AG08395 (cell line): ENCODE measurements at places on chromosomes 12 and 14.
A peak's percentile ranks its signal among the peaks of the same experiment; 100 is the strongest.

GRCh38 chr14:75619548-75619947 is 41.1 kb downstream of the ERG28 start:
- DNase-seq = no peak

DNA sequence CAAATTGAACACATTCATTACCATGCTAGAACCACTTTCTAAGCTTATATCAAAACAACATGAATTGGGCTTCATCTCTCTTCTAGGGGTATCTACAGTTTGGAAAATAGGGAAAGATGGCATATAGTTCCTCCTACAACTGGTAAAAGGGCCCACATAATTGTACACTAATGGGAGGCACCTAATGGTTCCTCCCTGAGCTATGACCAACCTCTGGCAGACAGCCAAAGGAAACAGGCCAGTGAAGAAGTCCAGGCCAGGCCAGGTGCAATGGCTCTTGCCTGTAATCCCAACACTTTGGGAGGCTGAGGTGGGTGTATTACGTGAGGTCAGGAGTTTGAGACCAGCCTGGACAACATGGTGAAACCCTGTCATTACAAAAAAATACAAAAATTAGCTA is 23.2 kb upstream of the APOF start:
- DNase-seq = no peak

DNA sequence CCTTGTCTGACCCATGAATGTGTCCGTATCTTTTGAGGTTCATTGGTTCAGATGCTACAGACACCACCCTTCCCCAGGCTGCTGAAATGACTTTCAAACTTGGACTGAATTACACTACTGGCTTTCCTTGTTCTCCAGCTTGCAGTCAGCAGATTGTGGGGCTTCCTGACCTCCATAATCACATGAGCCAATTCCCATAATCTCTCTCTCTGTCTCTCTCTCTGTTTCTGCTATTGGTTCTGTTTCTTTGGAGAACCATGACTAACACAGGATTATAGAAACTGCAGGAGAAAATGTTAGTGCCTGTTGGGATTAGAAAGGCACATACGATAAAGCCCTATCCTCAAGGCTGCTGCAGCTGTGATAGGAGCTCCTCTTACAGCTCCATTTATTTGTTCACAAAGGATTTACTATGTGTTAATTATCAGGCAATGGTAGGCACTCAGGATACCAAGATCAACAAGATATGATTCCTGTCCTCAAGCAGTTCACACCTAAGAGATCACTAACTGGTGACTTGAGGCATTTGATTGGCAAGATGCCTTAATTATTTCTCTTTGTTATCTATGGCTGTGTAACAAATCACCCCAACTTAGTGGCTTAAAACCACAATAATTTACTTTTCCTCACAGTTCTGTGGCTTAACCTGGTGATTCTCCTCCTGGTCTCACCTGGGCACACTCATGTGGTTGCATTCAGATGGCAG is 10.2 kb upstream of the NYNRIN start:
- no peak for DNase-seq

DNA sequence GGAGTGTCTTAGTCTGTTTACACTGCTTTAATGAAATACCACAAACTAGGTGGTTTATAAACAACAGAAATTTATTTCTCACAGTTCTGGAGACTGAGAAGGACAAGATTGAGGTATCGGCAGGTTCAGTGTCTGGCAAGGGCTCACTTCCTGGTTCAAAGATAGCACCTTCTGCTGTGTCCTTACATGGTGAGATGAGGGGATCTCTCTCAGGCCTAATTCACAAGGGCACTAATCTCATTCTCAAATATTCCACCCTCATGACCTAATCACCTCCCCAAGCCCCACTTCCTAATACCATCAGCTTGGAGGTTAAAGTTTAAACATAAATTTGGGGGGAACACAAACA is 35.0 kb upstream of the PLEK2 start:
- no peak for DNase-seq

DNA sequence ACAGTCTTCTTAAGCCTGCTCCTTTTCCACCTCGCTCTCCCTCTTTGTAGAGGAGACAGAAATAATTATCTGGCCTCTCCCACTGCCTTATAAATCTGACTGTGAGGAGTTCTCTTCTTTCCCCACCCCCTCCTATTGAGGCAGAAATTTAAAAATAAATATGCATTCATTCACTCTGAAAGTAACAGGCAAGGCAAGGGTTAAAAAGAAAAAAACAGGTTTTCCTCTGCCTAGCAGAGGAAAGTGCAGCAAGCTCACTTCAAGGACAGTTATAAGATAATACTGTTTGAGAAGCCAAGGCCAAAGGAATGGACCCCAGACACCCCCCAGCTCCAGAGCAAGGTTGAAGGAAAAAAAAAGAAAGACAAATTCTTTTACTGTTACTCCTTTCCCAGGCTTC is 56.3 kb downstream of the DHRS2 start:
- no peak for DNase-seq

DNA sequence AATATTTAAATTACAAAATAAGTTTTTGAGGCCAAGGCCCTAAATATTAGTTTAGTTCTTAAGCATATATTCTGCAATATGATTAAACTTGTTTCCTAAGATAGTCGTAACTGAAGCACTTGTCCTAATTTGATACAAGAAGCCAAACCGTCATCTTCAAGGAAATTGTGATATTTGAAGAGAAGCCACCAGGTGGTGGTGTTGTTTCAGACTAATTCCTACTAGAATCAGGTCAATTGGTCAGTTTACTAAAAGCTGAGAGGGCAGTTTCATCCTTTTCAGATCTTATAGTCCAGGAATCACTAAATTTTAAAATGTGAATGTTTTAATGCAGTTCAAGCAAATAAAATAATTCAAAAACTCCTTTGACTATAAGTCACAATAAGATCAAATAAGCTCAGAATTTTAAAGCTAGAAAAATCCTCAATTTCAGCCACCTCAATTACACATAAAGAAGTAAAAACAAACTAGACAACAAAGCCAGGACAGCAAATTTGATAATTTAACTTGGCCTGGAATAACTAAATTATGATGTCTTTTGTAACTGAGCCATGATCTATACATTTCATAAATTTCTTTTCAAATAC is 7.1 kb upstream of the ARL1 start:
- peak; percentile 61 for DNase-seq

GRCh38 chr14:22883173-22883976 is at the start of gene REM2:
Gene REM2, plus strand, starts transcription at chr14:22883222. Its CDS starts 66 bp downstream, at chr14:22883288.
- DNase-seq = no peak

DNA sequence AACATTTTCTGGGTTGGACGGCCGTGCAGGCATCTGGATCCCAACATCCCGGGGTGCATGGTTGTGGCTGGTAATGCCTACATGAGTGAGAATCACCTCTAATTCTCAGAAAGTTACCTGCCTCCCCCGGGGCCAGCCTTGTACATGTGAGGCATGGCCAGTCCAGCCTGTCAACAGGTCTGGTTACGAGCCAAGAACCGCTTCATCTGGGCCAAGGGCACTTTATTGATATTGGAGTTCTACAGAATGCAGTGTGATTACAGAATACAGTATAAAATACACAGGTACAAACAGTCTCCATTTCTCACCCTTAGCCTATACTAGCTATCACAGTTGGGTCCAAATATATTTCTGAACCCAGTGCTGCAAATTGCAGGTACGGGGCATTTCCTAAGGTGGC is 84.9 kb upstream of the EVL start:
- no peak for DNase-seq

- no peak for DNase-seq
Observed at GRCh38 chr12:31315044-31315715, 10.8 kb downstream of the SINHCAF start.

DNA sequence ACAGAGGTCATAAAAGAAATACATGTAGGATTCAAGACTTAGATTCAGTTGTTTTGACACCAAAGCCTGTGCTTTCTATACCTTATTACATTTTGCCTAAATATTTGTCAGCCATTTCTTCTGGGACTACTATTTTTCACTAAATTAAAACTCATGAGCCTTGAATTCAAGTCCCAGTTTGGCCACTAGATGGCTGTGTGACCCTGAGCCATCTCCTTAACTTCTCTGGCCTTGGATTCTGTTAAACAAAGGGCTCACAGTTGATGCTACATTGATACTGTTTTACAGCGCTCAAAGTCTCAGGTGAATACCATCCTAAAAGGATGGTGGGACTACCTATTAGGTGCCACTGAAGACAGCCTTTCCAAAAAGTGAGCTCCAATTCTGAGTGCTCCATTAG is 39.6 kb upstream of the CCDC198 start:
- DNase-seq = peak; percentile 12

DNA sequence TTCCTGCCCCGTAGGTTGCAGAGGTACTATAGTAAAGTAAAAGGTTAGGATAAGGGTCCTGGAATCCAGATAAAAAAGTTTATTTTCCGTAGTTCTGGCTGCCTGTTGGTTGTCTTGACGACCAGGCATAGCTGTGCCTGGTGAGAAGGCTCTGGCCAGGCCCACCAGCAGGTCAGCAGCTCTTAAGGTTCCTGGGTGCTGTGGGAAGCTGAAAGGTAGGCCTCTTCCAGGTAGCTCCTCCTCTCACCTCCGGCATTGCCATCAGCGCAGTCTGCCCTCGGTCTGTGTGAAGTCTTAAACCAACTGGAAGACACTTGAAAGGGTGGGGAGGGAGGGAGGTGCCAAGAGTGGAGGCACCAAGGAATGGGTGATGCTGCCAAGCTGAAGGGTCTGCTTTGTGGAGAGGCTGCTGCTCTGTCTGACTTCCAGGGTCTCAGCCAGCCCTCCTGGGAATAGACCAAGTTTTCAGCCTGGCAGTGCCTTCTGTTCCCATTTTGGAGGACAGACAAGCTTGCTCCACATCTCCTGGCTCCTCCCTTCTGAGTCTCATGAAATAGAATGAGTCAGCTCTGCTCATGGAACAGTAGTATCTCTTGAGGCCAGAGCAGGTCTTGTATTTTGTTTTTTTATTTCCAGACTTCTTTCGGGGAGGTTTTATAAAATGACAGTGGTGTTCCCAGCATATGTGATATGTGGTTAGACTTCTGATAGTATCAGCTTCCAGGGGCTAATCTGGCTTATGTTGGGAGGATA is 5.2 kb upstream of the ACADS start:
- DNase-seq = peak; percentile 73

DNA sequence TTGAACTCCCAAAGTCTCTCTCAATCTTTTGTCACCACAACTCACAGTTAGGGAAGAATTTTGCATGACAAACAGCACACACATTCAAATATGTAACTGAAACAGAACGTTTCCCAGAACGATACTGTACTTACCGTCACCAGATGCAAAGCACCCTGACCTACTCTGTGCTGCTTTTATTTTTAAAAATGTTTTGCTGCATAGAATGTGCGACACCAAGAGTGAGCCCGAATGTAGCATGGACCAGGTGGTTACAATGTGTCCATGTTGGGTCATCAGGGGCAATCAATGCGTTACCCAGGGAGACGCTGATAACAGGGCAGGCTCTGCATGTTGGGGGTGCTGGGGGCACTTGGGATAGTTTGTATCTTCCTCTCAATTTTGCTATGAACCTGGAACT is 14.6 kb upstream of the EIF5 start:
- no peak for DNase-seq

DNA sequence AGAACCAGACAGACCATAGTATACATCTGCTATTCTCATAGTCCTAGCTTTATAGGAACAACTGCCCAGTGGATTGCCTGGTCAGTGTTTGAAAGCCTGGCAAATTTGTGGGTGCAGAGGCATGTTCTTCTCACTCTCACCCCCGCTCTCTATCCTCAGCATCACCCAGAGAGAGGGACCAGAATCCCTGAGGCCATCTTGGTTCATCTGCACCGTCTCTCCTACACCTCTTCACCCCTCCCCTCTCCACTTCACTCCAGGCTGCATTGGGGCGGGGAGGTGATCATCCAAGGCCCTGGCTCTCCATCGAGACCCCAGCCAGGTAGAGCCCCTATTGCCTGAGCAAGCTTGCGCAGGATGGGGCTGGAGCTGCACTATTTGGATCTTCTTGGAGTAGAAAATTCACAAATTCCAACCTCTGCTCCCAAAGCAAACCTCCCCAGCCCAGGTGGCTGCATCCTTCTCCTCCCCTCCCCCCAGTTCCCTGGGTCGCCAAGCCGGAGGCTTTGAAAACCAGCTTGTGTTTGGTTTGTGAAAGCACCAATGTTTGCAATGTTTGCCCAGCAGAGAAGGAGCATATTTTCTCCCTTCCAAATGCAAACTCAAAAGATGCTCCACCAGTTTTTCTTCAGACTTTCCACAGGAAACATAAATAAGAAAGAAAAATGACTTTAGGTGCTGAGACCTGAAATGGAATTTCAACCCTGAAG is 18.6 kb upstream of the COL2A1 start:
- no peak for DNase-seq

DNA sequence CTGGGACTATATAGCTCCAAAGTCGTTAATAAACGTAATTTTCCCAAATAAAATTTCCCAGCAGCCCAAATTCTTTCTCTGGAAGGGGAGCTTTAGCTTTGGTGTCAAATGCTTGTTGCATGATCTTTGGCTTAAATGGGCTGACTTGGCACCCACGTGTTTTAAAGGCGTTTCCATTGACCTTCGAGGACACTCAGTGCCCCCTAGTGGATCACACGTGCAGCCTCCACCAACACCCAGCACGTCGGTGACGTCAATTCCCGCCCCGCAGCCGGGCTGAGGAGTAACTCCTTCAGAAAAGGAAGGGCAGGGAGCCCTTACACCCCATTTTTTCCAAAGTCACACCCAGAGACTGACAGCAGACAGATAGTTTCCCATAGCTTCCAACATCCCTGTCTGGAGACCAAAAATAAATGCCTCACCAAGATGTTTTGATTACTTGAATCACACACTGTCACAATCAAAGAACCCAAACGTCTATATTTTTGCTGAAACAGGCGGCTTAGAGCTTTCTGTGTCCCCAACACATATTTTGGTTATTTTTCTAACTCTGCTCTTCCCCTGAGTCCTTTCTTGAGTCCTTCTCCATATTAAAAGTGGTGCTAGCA is 707.9 kb downstream of the AACS start:
- DNase-seq = no peak

DNA sequence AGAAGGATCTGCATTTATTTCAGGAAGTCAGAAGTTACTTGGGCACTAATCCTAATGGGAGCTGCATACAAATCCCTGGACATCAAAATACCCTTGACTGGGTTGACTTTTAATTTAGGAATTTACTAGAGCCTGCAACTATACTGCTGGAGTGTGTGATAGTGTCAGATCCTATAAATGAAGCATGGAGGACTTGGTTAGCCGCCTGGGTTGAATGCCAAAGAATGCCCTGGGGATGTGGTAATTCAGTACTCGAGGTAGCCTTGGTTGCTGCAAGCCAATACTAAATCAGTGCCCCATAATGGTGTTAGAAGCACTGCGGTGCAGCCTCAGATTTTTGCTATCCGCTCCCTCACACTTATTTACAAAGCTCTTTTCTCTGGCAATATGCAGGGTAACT is 184.9 kb downstream of the CAPZA3 start:
- no peak for DNase-seq

DNA sequence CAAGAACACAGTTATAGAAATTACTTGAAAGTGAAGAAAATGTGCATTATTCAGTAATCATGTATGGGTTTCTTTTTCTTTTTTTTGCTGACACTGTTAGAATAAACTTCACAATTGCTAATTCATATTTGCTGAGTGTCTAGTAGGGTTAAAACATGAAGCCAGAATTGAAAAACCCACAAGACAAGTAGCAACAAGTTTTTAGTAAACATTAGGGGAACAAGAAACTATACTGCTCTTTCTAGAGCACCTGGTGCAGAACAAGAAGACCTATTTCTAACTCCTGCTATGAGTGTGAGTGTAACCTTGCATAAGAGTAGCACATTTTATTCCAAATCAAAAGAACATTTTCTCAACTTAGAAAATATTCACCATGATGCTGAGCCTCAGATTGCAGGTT is 83.2 kb downstream of the ITPR2 start:
- DNase-seq = no peak
